ENCODE measurements at places on chromosomes 6 and 20.

- DNase-seq, result no peak
These were observed 624 bp upstream of the TJAP1 start for GRCh38 chr6:43476746-43477145.

DNA sequence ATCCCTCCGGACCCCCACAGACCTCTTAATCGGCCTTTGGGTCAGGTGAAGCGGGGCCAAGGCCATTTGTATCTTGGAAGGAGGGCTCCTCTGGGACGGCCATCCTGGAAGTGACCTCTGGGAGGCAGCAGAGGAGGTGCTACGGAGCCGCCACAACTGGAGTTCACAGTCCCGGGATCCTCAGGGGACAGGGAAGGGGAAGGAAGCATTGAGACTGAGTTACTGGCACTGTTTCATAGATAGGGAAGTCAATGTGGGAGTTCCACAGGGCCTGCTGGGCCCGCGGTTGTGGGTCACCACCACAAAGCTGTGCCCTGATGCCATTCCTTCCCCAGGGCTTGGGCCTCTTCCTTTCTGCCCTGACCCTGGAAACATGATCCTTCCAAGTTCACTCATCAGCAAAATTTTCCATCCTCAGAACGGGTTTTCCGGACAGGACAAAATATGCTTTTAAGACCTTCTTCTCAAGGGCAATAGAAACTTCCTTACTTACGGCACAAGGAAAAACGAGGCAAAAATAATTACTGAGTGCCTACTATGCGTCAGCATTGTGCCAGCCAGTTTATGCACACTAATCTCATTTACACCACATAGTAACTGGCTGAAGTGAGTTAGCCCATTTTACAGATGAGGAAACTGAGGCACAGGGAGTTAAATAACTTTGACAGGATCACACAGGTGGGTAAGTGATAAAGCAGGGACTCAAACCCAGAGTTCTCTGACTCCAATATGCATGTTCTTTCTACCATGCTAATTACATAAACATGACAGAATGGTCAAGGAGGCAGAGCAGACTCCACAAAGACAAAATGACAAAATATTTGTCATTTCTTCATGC, 143.8 kb downstream of the UNC5CL start:
- no peak for DNase-seq

DNA sequence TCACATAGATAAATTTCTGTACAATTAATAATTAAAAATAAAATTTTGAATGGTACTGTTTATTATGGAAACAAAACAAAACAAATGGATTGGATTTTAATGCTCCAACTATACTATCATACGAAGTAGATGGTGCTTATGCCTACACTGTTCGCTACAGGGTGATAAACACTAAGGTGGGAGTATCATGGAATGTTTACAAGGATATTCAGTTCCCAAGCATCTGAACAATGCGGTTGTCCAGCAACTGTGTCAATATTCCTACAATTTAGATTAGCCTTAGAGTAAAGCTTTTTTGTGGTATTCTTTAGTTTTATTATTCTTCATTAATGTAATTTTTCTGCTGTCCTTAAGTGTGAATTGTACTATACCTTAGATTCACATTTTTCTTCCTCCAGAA, 105.1 kb downstream of the MMS22L start:
- DNase-seq, result no peak

GRCh38 chr6:142316791-142317368, 15.1 kb downstream of the ADGRG6 start:
- no peak for DNase-seq

DNA sequence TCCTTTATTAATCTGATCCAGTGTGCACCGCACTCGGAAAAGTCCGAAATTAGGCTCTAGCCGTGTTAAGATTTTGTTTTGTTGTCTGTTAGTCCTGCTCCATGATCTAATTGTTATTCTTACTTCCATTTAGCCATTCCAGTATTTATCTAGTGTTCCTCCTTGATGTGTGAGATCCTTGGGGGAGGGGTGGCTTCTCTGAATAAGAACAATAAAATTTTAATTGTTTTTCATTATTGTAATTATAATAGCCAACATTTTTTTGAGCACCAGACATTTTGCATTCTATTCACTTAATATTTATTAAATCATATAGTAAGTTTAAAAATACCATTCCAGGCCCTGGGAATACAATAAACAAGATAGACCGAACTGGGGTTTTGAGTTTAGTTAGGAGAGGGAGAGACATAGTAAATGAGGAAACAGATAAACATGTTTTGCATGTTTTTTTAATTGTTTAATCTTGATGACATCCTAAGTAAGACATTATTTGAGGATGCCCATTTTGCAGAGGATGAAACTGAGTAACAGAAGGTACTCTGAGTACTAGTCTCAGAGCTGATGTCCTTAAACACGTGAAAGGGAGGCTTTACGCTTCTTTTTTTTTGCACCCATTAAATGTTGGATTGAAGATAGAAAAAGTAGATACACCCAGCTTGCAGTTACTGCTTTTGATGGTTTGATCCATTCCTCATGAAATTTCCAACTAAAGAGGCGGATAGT, 1.2 kb downstream of the CBFA2T2 start:
- DNase-seq, result no peak
